ENCODE measurements at places on chromosomes 4 and X. TPM values are rescaled to one million over a fixed set of nuclear protein-coding genes. Genes with fewer than 3 reads are reported as not detected.

DNA sequence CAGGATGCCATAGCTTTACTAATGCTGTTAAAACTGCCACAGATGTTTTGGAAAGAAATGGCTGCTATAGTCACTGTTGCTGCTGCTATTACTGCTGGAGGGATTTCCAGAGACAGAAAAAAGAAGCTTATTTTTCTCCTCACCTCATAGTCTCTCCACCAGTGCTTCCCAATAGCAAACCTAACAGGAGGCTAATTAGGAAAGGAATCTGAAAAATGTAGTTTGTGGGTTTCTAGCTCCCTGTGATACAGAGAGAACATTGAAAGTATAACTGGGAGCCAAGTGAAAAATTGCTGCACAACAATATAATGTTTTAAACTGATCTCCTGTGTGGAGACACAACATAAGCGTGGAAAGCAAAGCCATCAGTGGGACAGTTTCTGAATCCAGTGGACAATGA, 8.6 kb upstream of the TSPAN7 start:
- no peak overlapping the region for H3K4me3 ChIP-seq
- H3K27ac ChIP-seq = no peak overlapping the region
- no peaks in the 10 kb centered on the region for H3K36me3 ChIP-seq
- no peak for DNase-seq

GRCh38 chrX:72121383-72121782, 10.3 kb downstream of the RTL5 start:
- no peak overlapping the region for H3K4me3 ChIP-seq
- H3K27ac ChIP-seq = no peak overlapping the region
- peaks cover 48% of the 10 kb centered on the region for H3K4me1 ChIP-seq
- H3K27me3 ChIP-seq = no peaks in the 10 kb centered on the region
- no peak for DNase-seq

Gene NEUROG2
- not detected for total RNA-seq

DNA sequence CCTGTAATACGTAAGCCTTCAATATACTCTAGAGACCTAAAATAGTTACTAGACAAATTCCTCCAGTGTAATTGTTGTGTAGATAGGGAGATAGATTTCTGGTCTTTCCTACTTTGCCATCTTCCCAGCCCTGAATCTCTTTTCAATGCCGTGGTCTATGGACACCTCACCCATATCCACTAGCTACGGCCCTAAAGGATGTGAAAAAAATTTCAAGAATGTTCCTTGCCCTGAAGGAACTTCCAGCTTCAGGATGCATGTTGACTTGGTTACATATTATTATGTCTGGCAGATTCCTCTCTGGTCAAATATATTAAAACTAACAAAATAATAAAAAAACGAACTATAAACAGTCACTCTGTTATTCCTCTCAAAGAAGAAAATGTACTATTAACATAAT, 52.4 kb upstream of the TSPAN5 start:
- peaks cover 21% of the 10 kb centered on the region for H3K4me1 ChIP-seq
- no peaks in the 10 kb centered on the region for H3K27me3 ChIP-seq
- no peak overlapping the region for H3K4me3 ChIP-seq
- peak overlapping the region; percentile 72 for H3K27ac ChIP-seq

DNA sequence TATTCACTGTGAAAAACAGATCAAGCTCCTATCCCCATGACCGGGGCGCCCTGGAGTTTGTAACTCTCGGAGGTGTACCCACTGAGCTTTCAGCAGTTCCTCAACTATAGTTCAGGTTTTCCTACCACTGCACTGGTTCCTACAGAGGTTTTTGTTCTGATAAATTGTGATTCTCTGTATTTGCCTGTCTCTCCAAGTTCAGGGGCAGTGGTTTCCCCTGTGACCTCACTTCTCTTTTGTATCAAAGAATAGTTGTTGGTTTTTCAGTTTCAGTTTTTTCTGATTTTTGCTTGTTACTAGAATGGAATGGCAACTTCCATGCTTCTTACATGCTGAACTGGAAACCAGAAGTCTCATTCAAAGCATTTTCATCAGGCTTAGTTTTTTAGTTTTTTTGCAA, 56.8 kb upstream of the PLS3 start:
- no peak for DNase-seq
- no peaks in the 10 kb centered on the region for H3K27me3 ChIP-seq
- peaks cover 1% of the 10 kb centered on the region for H3K36me3 ChIP-seq
- H3K27ac ChIP-seq = peak overlapping the region; percentile 43
- H3K4me3 ChIP-seq = no peak overlapping the region
